NCI-H1105 (cell line): ENCODE measurements at places on chromosomes 11 and 22.

- DNase-seq = no peak
These were observed 686.3 kb downstream of the NTM start for GRCh38 chr11:132056689-132057088.

DNA sequence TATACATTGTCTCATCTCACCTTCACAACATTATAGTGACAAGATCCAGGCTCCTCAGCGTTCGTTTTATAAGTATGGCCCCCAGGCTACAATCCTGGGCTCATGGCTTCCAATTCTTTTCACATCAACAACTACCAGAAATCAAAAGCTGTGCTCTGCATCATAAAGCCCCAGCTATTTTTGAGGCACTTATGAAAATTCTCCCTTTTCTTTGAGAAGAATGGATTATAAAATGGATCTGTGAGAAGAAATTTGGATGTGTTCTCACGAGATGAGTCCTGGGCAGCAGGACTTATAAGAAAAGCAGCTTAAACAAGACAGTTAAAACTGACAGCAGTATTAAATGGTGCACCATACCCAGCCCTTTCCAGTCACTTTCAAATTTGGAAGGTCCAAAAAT is 80.3 kb downstream of the BTBD10 start:
- no peak for DNase-seq

GRCh38 chr11:113201054-113201818 is 113.1 kb upstream of the TTC12 start:
- DNase-seq = peak; percentile 6

DNA sequence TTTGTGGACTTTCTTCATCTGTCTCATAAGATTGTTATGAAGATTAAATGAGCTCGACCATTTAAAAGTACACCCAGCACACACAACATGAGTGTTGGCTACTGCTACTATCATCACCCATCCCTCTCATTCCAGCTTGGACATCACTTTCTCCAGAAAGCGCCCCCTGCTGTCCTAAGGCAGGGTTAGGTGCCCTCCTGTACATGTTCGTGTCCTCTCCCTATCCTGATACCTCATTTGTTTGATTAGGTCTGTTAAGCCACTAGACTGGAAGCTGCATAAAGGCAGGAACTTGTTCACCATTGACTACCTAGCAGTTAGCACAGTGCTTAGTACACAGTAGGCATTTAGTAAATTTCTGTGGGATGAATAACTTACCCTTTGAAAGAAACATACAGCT is 85.5 kb downstream of the ENTHD1 start:
- no peak for DNase-seq

- DNase-seq = no peak
These were observed 25.3 kb downstream of the PPM1F start for GRCh38 chr22:21927174-21927823.

DNA sequence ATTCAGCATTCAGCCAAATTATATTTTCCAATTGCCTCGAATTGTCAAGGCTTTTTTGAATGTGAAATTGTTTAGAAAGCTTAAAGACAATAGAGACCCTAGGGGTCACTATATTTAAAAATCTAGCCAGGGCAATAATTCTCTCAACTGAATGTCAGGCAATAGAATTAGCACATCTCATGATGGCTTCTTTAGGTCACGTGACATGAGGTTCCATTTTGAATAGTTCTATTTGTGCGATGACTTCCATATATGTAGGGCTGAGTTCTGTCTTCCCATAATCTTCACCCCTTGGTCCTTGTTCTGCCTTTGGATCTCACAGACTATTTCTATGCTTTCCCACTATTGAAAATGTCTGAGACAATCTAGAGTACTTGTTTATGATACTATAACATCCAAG is 527.7 kb upstream of the KIRREL3 start:
- DNase-seq = no peak

- no peak for DNase-seq
These were observed 59.8 kb downstream of the TENM4 start for GRCh38 chr11:79381036-79381435.

- DNase-seq = peak; percentile 39
These were observed 494.4 kb upstream of the B3GAT1 start for GRCh38 chr11:134906356-134906955.

DNA sequence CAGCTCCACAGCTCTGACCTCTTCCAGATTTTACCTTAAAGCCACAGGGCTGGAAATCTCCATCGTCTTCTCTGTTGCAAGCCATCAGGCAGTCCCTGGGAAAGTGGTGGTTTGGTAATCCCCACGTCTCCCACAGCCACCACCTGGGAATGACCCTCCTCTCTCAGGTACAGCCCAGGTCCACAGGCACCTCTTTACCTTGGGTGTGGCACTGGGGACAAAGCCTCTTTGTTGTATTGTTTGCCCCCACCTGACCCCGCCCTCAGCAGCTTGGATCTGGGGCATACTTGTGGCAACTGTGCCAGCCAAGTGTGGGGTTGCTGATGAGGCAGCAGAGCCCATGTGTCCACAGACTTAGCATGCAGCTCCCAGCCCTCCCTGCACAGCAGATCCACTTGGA is 77.6 kb downstream of the LRRC32 start:
- DNase-seq = no peak

DNA sequence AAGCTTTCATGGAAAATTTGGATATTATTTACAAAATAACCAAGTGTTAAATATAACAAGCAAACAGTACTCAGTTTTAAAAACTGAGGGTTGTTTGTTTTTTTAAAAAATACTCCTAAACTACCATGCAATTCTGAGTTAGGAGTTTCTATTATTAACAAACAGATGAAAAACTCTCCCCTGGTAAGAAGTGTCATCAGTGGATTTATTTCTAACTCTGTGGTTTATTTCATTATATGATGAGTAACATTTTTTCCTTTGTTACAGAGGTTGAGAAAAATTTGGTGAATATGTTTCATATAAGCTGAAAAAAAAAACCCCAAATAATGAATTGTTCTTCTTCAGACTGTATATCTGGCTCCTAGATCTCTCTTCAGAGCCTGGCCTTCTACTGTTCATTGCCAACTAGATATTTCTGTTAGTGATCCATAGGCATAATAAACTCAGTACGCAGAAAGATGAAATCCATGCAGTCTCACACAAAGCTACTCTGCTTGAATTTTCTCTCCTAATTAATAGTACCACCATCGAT is 29.4 kb upstream of the PDE3B start:
- DNase-seq = no peak

DNA sequence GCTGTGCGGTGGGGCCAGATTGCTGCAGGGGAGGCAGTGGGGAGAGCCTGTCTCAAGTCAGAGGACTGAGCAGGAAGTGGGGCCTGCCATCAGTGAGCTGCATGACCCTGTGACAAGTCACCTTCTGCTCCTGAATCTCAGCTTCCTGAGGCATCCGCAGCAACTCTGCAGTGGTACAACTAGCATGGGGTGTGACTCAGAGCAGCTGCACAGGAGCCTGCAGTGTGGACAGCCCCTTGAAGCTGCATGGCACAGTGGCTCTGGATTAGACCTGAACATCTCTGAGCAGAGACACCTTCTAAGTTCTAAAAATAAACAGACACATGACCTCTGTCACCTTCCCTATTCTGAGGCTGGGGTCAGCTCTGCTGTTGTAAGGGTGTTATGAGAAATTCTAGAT is 18.0 kb downstream of the FAM227A start:
- no peak for DNase-seq

- peak; percentile 18 for DNase-seq
These were observed 241.4 kb downstream of the TTC28 start for GRCh38 chr22:28438183-28438768.

GRCh38 chr22:19576460-19577421 is 52.5 kb upstream of the CLDN5 start:
- DNase-seq = no peak

GRCh38 chr11:119741369-119742262 is 12.6 kb upstream of the NECTIN1 start:
- no peak for DNase-seq

GRCh38 chr11:109609454-109610185 is 187.6 kb downstream of the C11orf87 start:
- no peak for DNase-seq

DNA sequence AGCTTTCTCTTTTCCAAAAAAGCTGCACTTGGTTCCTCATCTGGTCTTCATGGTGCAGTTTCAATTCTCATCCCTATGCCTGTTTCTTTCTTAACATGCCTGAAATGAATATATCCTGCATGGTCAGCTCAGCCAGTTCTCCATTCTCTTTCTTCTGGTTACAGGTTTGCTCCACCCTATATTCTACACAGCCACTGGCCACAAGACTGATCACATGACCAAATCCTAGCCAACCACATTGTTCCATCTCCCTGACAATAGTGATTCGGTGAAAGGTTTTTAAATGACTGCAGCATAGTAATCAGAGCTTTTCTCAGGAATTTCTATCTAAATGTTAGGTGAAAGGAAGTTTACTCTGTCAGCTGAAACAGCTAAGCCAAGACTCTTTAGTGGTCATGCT is 891.4 kb downstream of the METTL15 start:
- no peak for DNase-seq

DNA sequence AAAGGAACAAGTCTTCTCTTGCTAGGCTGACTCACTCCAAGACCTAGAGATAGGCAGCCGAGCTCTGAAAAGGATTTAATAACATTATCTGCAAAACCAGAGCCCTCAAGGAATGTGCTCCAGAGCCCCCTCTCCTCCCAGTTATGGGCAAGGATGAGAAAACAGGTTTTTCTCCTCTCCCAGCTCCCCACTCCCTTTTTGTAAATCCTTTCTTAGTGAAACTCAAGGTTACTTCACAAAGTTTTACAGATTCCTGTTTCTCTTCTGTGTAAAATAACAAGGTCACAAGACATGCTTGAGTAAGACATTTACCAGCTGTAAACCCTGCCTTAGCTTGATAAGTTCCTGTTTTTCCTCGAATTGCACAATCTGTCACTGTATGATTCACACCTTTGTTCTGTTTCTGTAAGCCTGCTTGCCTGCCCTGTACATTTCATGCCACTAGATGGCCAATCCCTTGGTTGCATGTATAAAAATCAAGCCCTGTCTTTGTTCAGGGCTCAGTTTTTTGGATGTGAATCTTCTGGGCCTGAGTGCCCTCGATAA is 489.4 kb downstream of the KCNA4 start:
- no peak for DNase-seq

GRCh38 chr11:72789493-72790131 is 4.2 kb downstream of the STARD10 start:
- no peak for DNase-seq

GRCh38 chr22:40534379-40535188 is 101.9 kb downstream of the MRTFA start:
- no peak for DNase-seq

- no peak for DNase-seq
These were observed 6.6 kb upstream of the ASCL2 start for GRCh38 chr11:2277008-2277346.

DNA sequence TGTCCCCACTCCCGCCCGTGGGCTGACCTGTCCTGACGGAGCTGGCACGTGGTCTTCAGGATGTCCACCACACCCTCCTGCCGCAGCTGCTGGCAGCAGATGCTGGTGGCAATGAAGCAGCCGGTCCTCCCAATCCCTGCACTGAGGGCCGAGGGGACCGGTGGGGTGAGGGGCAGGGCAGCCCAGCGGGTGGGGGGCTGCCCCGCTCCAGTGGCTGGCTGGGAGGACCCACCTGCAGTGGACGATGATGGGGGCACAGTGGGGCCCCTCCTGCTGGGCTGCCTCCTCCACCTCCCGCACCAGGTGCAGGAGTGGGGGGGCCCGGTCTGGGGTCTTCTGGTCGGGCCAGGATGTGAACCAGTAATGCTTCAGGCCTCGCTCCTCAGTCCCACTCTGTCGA is 3.4 kb upstream of the IGSF22 start:
- DNase-seq = no peak

DNA sequence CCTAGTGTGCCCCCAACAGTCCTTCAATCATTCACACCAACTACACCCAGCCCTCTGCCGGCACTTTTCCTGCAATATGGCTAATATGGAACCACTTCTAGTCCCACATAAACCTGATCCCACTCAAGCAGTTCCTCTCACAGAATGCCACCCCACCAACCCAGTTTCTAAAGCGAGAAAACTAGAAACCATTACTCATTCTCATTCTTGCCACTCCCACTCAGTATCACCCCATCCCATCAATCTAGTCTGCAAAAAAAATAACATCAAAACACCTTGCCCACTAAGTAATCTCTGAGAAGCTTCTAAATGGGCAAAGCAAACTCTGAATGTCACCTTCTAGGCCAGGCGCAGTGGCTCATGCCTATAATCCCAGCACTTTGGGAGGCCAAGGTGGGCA is 17.9 kb downstream of the NAP1L4 start:
- DNase-seq = no peak

DNA sequence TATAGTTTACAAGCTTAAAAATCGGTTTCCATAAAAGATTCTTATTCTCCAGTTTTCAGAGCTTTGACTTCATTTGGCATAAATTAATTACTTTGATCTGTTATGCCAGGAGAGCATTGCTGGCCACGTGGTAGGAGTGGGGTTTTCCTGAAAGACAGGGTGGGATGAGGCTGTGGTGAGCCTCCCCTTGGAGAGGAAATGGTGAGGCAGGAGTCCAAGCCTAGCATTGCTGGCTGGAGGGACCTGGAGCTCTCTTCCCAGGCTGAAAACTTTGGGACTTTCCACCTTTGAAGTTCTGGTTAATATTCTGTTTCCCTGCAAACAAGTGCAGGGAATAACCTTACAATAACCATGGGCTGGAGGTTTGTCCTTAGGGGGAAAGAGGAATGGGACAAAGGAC is 21.1 kb upstream of the CSF2RB start:
- no peak for DNase-seq

DNA sequence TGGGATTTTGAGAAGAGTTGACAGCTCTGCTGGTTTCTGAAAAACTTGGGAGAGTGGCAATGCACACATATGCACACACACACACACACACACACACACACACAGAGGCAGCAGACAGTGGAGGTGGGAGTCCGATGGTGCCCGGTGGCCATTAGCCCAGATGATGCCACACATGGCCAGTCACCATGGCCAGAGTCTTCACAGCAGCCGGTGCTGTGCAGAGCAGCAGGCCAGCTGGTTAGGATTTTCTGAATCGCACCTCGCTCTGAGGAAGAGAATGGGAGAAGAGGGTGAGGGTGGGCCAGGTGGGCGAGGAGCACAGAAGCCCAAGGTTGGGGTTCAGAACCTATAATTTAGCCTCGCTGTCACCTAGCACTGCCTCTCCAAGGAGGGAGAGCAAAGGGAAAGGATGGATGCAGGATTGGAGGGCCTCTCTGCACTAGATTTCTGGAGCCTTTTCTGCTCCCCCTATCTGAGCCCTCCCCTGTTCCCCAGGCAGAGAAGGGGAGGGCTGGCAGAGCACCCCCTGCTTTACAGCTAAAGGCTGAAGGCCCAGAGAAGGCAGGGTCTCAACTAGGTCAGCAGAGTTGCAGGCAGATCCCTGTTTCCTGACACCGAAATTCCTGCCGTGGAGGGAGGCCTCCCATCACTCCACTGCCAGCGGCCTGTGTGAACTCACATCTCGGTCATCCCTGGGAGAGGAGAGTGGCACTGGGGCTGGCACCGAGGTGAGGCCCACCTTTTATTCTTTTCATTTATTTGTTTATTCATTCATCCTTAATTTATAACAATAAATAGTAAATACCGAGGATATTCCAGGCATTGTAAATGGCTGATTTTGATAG is 25.8 kb upstream of the FXYD6 start:
- DNase-seq = no peak

GRCh38 chr11:129596351-129596750 is 219.3 kb upstream of the TMEM45B start:
- DNase-seq = no peak

GRCh38 chr11:70503468-70504221 is 105.3 kb downstream of the CTTN start:
- DNase-seq = peak; percentile 80
